Kasumi-1 (cell line): ENCODE measurements at places on chromosomes 1 and 21.

GRCh38 chr1:67439277-67440029 lies 9.3 kb upstream of the SERBP1 start:
- DNase-seq, result no peak

DNA sequence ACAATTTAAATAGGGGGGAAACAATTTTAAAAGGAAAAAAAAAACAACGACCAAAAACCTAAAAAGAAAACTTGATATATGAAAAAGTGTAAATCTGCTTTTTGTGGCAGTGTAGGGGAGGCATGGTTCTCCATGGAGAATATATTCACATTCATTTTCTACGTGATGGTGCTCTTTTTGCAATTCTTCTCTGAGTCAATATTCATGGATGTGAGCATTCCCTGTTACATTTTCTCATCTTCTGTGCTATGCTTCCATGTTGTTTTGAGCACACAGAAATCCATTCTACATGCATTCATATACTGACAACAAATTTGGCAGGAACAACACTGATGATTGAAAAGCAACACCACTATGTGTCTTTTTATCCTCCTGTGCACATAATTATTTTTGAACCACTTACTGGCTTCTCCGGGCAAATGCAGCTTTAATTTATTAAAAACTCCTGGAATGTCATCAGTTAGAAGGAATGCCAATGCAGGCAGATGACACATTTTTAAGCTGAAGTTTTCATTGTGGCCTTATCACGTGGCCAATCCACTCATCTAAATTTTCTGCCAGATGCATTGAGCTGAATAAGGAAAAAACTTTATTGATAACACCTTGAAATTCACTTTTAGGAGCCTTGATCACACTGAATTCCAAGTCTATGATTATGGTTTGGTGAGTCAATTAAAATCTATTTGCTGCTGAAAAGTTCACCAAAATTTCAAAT lies 590.6 kb downstream of the NUF2 start:
- DNase-seq, result no peak

DNA sequence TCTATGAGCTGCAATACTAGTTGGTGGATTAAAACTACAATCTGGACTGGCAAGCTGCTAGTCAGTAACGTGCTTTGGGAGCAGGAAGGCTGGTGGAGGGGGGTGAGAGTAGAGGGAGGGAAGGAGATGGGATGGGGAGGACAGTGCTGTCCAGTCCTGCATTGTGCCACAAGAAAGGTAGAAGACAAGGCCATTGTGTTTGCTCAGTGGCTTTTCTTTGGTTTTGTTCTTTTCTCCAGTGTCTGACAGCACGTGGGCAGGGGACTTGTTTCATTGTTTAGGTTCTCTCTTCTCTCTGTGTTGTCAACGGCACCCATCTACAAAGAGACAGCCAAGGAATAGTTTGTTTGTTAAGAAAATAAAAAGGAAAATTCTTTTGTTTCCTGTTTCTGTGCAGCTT lies 362.8 kb upstream of the PLXNA2 start:
- DNase-seq, result no peak

DNA sequence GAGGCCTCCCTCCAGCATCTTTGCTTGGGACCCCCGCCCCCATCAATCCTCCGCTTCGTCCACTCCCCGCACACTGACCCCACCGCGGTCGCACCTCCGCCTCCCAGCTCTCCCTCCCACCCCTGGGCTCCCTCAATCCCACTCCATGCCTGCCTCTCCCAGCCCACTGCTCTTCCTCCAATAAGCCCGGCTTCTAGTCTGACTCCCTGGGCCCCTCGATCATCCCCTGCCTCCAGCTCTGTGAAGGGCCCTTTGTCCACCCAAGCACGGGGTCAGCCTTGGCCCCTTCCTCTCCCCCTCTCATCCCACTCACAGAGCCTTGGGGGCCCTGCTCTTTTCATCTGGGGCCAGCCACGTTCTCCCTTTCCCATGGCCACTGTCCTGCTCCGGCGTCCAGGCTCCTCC lies 1.5 kb upstream of the TMEM200B start:
- no peak for DNase-seq

DNA sequence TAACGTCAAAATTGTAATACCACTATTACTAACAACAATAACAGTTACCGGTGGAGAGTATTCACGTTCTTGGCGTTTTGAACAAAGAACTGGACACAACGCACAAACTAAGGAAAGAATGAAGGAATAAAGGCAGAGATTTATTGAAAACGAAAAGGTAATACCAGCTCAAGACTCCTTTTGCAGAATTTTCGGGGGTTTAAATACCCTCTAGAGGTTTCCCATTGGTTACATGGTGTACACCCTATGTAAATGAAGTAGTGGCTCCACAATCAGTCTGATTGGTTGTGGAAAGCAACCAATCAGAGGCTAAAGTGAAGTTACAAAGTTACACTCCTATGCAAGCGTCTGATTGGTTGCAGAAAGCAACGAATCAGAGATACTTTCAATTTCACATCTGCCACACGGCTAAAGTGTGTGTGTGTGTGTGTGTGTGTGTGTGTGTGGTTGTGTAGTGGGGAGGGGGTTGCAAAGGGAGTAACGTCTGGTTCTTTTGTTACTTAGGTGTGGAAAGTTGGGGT lies 1.1 kb upstream of the GTF2B start:
- no peak for DNase-seq

DNA sequence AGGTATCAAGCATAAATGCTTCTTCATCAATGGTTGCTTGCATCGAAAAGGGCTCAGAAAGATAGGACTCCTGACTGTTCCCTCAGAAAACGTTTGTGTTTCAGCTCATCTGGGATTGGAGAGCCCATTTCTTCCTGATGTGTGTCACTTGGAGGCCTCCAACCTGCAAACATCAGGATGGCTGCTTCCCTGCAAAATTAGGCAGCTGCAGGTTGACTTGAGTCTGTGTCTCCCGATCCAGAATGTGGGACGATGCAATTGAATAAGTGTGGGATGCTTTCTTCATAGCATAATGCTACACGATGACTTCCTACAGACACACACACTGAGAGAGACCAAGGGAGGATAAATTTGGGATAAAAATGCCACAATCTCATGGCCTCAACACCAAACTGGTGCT lies 42.2 kb downstream of the OLIG1 start:
- no peak for DNase-seq
